ENCODE measurements at places on chromosomes 12 and 14.
A peak's percentile ranks its signal among the peaks of the same experiment; 100 is the strongest.

GRCh38 chr12:64147011-64147631 lies 75.0 kb downstream of the KICS2 start:
- DNase-seq: peak; percentile 10

GRCh38 chr12:22348208-22348607 lies 13.7 kb upstream of the ST8SIA1 start:
- DNase-seq: no peak

DNA sequence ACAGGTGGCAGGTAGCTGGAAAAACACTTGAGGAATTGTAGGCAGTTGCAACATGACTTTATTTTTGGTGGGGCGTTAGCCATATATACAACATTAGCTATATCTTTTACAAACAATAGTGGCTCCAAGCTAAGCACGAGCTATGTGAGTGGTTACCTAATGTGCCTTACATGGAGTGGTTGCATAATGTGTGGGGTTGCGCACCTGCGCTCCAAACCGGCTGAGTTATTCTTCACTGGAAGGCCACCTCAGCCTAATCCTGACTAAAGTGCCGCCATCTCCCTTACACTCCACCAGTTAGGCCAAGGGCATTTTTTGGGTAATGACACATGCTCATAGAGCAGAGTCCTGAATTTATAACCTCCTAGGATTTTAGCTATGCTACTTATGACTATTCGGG lies 31.8 kb upstream of the G2E3 start:
- no peak for DNase-seq

DNA sequence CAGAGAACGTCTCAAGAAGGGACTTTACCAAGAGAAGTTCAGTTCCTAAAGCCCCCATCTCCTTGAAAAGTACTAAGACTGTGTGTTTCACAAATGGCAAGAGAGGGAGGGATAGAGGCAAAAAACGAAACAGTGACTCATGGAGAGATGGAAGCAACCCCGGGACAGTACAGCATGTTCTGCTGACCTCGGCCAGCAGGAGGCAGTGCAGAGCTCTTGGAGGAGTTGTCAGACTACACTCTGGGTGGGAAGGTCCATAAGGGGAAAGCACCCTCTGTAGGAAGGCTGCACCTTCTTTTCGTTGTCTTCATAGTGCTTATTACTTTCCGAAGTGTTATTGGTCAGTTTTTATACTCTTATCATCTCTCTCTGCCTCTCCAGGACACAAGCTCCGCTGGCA lies 525.2 kb upstream of the CCDC196 start:
- peak; percentile 46 for DNase-seq

DNA sequence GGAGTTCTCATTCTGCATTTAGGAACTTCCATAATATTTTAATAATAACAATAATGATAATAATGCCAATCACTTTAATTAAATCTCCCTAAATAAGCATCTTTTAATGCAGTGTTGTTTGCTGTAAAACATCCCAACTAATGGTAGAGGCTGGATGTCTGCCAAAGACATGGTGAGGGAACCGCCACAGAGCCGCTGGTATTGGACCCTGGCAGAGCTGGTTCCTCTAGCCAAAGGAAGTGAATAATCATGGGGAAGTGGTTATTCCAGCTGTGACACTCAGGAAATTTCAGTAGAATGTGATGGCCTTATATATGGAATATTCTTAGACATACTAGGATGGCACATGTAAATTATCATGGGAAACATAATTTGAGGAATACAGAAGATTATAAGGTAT lies 483.3 kb downstream of the ZFP36L1 start:
- no peak for DNase-seq

- peak; percentile 96 for DNase-seq
These were observed 103.4 kb upstream of the MAP1LC3B2 start for GRCh38 chr12:116455540-116456329.

DNA sequence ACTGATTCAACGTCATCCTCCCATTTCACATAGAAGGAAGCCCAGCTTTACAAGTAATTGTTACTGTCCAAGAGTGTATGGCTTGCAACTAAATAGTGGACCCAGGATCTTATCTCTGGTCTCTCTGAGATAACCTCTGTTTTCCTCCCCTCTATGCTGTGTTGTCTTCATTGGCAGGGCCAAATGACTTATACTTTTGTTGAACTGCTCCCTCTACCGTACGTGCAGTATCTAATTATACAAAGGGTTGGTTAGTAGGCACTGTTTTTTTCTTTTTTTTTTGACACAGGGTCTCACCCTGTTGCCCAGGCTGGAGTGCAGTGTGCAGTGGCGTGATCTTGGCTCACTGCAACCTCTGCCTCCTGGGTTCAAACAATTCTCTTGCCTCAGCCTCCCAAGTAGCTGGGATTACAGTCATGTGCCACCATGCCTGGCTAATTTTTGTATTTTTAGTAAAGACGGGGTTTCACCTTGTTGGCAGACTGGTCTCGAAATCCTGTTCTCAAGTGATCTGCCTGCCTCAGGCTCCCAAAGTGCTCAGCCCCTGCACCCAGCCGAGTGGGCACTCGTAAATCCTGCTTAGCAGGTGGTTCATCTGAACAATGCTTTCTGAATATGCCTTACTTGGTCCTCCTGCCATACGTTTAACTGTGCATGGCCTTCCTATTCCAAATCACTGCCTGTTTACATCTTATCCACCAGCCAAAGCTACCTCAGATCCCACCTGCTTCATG lies 162.1 kb downstream of the ADCK1 start:
- DNase-seq: no peak

GRCh38 chr12:93274937-93275336 lies 102.8 kb upstream of the NUDT4 start:
- no peak for DNase-seq

DNA sequence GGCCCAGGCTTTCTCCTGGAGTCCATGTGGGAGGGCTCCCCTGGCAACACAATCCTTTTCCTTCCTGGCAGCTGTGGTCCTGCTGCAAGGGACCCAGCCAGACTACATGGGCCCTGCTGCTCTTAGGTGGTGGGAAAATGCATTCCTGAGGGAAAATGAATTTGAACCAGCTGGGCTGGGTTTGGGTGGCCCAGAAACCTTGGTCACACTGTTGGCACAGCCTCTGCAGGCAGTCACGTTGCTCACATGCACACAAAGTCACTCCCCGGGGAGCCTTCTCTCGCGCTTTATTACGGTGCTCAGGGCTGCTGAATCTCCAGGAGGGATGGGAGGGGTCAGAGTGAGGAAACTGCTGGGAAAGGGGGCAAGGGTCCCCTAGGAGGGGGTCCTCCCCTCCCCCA lies 17.2 kb downstream of the PLEKHG3 start:
- DNase-seq: peak; percentile 93

GRCh38 chr12:66688846-66689439 lies 10.1 kb upstream of the GRIP1 start:
- peak; percentile 57 for DNase-seq

DNA sequence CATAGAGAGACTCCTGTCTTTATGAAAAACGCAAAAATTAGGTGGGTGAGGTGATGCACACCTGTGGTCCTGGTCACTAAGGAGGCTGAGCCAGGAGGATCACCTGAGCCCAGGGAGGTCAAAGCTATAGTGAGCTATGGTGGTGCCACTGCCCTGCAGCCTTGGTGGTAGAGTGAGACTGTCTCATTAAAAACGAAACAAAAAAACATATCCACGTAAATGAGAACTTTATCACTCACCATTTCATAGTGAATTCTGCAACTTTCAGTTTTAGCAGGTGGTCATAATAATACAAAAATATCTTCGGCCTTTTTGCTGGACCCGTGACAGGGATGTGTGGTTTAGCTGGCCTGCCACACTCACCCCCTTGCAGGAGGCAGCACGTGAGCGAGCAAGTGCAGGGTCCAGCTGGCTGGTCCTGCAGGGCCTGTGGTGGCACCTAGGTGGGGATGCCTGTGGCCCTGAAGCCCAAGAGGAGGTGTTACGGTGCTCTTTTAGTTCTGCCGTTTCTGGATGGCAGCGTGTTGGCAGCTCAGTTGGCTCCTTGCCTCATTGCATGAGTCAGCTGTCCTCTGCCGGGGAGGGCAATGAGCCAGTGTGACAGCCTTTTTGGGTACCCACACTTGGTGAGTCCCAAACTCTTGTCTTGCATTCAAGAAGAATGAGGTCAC lies 1330.7 kb upstream of the TMEM132C start:
- peak; percentile 71 for DNase-seq

DNA sequence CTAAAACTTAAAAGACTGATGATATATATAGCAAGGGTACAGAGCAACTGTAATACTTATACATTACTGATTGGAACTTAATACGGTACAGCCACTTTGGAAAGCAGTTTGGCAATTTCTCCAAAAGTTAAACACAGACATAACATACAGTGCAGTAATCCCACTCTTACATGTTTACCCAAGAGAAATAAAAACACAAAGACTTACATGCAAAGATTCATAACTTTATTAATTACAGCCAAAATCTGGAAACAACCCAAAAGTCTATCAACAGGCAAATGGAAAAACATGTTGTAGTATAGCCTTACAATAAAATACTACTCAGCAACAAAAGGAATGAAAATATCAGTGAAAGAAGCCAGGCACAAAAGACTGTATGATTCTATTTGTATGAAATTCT lies 84.6 kb downstream of the GARIN6 start:
- no peak for DNase-seq

DNA sequence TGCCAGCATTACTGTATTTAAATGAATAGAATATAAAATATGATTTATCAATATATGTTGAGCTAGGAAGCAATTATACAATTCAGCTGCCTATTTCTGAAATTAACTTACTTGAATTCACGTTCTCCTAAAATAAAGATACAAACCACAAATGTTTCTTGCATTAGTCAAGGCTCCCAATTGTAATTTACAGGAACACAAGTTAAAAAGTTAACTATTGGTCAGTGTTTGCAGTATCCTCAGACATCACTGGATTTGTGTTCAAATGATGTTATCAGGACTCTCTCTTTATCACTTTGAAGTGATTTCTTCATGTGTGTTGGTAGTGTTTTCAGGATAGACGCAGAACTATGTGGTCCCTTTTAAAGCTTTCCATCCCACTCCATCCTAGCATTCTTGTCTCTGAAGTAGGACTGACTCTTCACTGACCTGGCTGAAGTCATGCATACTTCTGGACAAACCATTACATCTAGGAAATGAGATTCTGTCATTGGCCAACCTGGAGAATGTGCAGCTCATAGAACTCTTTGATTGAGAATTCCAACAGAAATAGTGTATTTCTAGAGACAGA lies 156.1 kb downstream of the KICS2 start:
- peak; percentile 58 for DNase-seq

GRCh38 chr12:120455302-120455701 lies 9.1 kb downstream of the GATC start:
- DNase-seq: no peak

DNA sequence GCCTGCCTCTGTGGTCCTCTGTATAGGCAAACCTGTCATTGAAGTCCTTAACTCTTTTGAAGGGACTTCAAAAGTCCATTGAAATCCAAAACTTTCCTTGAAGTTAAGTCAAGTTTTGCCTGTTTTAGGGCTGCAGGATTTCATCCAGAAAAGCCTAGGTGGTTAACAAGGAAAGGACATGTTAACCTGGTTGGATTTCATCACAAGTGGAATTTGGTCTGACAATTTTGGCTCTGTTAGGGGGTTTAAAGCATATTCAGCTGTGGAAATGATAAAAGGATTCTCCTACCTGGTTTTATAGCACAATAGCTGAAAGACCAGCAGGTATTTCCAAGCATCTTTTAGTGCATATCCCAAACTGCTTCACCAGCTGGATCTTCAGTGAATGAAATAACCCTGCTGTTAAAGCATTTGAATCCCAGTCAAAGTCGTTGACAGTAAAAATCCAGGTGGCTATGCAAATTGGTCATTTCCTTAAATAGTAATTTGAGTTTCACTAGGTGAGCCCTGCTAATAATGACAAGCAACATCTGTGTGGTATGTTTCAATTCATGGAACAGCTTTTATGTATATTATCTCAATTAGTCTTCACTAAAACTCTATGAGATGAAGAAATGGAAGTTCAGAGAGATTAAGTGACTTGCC lies 400.5 kb downstream of the ETNK1 start:
- DNase-seq: no peak

GRCh38 chr14:72404998-72405397 lies 472.8 kb downstream of the RGS6 start:
- DNase-seq: no peak

DNA sequence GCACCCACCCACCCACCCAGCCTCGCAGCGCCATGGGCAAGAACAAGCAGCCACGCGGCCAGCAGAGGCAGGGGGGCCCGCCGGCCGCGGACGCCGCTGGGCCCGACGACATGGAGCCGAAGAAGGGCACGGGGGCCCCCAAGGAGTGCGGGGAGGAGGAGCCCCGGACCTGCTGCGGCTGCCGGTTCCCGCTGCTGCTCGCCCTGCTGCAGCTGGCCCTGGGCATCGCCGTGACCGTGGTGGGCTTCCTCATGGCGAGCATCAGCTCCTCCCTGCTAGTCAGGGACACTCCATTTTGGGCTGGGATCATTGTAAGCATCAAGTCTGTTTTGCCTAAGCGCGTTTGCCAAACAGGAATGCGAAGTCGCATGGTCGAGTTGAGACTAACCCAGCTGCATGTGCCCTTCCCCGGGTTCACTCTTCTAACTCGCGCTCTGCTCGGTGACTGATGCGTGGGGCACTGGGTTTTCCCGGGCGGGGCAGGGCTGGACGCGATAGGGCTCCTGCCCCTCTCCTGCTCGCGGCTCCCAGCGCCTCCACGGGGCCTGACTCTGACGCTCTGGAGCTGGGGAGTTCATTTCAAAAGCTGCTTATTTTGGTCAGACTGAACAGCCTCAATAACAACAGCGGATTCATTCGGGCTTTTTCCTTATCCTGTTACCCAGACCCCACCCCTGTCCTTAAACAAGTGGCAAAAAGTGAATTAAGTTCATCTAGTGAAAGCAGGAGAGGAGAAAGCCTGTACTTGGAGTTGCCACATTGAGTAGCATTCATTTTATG lies 458 bp downstream of the SSPN start:
- peak; percentile 80 for DNase-seq

DNA sequence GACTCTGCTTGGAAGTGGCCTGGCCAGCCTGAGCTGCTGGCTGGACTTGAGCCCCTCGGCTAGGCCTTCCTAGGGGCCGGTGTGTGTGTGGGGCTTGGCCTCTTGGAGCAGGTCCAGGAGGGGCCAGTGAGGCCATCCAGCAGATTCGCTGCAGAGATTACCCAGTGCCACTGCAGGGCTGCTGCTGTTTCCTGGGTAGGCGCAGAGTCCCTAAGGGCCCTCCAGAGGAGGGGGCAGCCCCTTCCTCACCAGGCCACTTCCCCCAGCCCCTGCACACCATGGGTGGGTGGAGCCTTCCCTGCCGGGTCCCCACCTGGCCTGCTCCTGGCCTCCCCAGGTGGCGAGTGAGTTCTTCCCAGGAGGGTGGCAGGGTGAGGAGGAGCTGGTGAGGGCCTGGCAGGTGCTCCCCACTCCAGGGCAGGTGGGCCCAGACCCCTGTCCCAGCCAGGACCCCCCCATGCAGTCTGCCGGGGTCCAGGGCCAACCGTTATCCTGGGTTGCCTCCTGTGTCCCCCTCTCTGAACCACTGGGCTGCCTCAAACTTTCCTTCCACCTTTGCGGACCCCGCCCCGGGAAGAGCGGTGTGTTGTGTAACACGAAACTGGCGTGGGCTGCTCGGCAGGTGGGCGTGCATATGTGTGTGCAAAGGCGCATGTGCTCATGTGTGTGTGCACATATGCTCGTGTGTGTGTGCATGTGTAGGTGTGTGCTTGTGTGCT lies 25.1 kb downstream of the ASPG start:
- no peak for DNase-seq

All from astrocyte of the hippocampus (primary cell).